Fibroblast of lung (primary cell): ENCODE measurements at places on chromosomes 12 and 14.
A peak's percentile ranks its signal among the peaks of the same experiment; 100 is the strongest.

DNA sequence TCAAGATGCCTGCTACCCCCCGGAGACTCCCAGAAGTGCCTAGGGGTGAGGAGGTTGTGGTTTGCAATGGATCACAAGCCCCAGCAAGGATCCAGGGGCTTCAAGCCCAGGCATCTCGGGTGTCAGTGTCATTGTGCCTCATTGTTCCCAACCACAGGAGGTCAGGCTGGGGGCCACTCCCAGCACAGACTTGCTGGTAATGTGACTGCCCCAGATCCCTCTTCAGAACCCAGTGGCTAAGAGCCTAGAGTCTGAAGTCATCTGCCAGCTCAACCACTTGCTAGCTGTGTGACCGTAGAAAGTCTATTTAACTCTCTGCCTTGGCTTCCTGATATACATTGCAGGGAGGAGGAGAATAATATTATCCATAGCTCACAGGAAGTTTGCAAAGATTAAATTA, 7.7 kb upstream of the ASB2 start:
- no peak for DNase-seq

DNA sequence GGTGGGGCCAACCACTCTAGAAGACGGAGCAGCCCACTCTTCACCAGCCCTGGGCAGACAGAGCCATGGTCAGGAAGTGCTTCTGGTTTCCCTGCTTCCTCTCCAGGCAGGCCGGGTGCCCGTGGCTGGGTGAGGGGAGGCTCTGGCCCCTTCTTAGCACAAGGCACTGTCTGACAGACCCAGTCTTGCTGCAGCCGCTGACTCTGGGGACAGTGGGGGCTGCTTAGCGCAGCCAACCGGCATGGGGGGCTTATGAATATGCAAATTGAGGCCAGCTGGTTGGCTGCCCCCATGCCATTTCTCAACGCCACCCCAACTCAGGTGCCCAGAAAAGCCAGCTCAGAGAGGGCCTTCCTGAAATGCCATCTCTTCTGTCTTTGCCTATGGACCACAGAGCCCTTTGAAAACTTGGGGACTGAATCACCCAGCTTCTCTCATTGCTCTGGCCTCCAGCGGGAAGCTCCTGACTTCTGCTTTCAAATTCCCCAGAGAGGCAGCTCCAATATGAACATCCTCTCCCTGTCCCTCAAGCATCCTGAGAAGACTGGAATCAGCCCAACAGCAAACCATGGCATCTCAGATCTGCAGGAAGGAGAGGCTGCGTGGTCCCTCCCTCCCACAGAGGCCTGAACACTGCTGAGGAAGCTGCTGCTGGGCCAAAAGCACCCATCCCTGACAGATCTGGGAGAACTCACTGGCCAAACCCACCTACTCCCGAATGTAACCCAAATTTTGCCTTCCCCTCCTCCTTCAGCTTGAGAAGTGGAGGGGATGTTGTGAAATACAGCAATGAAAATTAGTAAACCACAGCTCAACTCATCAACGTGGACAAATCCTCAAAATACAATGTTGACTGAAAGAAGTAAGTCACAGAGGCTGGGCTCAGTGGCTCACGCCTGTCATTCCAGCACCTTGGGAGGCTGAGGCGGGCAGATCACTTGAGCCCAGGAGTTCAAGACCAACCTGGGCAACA, at the start of gene PROX2:
TSS of gene PROX2 (minus strand) at position 205 of the 973 bp plus-strand sequence. CDS start 12,311 bp downstream, outside the sequence.
- no peak for DNase-seq

- peak; percentile 87 for DNase-seq
These were observed at the start of gene TRMT61A for GRCh38 chr14:103528587-103529382. Gene TRMT61A, plus strand, starts transcription at chr14:103529196. Its CDS starts 783 bp downstream, at chr14:103529979.

DNA sequence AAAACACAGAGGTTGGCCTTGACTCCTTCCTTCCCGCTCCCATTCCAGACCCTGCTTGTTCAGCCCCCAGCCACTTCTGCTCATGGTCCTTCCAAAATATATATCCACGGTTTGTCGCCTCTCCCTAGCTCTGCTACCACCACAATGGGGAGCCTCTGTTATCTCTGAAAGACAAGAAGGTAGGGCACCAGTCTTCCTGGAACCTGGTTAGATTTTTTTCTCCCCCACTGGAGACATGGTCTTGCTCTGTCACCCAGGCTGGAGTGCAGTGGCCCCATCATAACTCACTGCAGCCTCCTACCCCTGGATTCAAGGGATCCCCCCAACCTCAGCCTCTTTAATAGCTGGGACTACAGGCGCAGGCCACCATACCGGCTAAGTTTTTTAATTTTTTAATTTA, 95.7 kb downstream of the PTPN11 start:
- DNase-seq: no peak

- DNase-seq: no peak
These were observed 22.8 kb downstream of the VSX2 start for GRCh38 chr14:74262076-74262475.

GRCh38 chr14:65034021-65034420, 47.3 kb downstream of the FNTB start:
- no peak for DNase-seq

- DNase-seq: peak; percentile 82
These were observed 105.8 kb downstream of the BMP4 start for GRCh38 chr14:53850714-53851296.

DNA sequence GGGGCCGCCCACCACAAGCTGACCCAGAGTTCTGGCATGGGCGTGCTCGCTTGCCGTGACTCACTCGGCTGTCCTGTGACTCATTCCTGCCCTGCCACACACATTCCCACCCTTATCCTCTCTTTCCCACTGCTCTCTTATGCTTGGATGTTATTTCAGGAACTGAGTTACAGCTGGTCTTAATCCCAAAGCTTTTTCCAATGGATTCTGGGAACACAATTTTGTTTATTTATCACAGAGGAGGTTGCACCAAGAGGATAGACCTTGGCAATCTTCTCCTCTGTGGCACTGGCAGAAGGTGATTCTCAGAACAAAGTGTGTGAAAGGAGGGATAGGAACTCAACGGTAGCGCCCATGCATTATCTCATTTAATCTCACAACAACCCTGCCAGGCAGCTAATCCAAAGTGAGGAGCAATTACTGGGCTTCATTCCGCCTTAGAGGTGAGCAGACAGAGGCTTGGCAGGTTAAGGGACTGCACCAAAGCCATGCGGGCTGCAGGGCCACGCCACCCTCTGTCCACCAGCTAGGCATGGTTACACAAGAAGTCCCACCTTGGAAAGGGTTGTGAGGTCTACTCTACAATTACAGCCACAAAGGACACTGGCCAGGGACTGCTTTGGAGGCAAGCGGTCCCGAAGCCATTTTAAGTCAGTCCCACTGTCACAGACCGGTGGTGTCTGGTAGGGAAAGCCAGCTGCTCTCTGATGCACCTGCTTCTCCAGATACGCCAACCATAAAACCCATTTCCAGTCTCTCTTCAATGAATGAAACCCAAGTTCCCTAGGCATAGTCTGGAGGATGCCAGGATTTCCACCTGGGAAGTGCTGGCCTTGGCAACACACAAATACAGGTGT, 32.9 kb downstream of the SYNE3 start:
- DNase-seq: peak; percentile 97

DNA sequence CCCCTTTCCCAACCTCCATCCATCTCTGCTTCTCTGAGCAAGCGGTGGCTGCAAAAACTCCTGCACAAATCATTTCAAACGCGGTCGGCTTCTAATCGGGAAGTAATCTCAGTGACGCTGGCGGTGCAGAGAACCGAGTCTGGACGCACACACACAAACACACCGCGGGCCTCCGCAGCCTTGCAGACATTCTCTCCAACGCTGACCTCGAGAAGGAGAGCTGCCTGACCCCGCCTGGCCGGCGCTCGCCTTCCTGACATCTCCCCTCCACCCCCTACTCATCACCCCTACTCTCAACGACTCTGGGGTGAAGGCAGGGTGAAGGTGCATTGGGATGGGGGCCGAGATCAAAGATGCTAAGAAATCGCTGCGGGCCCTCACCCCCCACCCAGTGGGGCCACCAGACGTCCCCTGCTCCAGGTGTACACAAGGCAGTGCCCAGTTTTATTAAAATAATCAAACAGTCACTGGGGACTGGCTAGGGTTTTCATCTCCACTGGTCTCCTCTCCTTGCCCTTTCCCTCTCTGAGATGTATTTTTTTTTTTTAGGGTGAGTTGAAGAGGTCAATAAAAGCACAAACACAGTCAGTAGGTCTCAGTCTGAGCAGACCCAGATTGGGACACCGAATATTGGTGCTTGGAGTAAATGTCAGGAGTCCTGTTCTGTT, 506 bp upstream of the TBX5 start:
- DNase-seq: no peak

DNA sequence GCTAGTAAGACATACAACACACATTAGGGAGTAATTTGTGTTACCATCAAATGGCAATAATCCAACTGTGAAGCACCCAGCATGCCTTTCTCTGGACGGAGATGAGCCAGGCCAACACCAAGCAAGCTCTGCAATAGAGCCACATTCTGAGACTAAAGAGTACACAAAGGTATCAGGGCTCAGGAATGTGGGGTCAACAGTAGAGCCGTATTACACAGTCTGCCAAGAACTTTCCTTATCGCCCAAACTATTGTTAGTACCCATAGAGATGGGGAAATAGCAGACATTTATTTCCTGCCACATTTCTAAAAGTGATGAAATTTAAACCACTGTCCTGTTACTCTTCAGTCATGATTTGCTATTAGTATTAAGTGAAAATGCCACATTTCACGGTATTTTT, 113.7 kb downstream of the BMP4 start:
- no peak for DNase-seq

GRCh38 chr12:124861898-124862676, 1.6 kb downstream of the SCARB1 start:
- DNase-seq: no peak

GRCh38 chr14:33510063-33510481, 440.8 kb downstream of the EGLN3 start:
- peak; percentile 94 for DNase-seq

- peak; percentile 78 for DNase-seq
These were observed 32.8 kb downstream of the SH2B3 start for GRCh38 chr12:111438481-111438880.
